ENCODE measurements at places on chromosomes 2 and 18.

DNA sequence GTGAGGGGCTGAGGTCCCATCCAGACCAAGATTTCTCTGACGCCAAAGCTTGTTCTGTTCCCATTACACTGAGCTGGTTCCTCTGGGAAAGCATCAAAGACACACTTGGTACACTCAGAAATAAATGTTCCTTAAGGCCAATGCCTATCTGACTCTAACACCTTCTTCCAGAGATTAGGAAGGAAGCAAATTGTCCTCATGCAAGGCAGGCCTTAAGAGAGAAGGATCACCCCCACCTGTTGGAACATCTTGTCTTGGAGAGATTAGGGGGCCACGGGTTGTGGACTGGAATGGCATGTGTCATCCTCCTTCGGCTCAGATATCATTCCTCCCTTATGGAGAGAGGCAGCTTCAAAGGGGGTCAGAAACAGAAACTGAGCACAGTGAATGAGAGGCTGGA is 100.2 kb downstream of the ANKRD44 start:
- no peak for DNase-seq

- no peak for DNase-seq
Observed at GRCh38 chr2:167689444-167689843, 558.0 kb downstream of the STK39 start.

GRCh38 chr2:40028792-40029488 is 249.9 kb upstream of the THUMPD2 start:
- DNase-seq: no peak

DNA sequence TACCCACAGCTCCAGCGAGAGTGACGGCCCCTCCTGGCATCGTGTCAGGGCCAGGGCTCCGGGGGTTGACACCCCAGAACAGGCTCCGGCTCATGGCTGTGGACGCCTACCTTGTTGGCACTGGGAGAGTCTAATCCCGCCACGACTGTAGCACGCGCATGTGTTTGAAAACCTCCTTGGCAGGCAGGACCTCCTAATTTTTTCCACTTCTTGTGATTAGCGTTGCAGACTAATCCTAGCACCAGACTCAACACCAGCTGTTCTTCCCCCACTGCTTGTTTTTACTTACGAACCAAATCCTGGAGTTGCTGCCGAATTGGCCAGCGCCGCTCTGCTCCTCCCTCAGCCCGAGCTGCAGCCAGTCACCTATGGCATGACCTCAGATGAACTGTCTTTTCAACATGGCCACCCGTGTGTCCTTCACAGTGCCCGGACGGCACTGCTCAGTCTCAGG is 110.7 kb downstream of the KLHL29 start:
- DNase-seq: no peak

GRCh38 chr2:134319596-134320254 is 65.9 kb downstream of the MGAT5 start:
- DNase-seq: no peak

DNA sequence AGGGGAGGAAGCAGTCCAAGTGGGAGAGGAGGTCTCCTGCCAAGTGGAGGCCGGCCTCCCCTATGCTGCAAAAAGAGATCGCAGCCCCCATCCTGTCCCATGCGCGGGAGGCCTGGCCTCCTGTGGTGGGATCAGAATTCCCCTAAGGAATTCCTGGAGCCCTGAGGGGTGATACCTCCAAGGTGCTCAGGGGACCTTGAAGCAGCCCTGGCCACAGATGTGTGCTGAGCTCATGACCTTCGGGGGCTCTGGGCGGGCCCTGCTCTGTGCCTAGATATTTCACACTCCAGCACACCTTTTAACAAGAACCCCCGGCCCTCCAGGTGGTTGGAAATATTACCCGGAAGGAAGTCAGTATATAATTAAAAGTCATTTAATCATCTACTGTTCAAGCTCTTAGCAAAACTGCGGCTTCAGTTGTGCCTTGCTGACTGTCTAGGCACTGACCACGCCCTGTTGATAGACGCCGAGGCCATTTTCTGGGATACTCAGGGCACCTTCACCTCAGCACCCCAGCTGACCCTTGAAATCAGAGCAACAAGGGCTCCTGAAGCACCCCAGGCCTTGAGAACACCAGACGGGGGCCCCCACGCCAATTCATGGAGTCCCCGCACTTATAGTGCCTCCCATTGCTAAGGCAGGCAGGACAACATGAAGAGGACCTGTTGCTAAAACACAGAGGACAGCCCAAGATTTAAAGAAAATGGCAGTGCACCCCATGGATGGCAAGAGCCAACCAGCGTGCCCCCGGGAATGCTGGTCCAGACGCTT is 119.1 kb downstream of the NDUFA10 start:
- DNase-seq: no peak

GRCh38 chr2:26723991-26724750 is 31.6 kb downstream of the KCNK3 start:
- no peak for DNase-seq

GRCh38 chr2:48736251-48736650 is 19.3 kb downstream of the LHCGR start:
- DNase-seq: no peak

DNA sequence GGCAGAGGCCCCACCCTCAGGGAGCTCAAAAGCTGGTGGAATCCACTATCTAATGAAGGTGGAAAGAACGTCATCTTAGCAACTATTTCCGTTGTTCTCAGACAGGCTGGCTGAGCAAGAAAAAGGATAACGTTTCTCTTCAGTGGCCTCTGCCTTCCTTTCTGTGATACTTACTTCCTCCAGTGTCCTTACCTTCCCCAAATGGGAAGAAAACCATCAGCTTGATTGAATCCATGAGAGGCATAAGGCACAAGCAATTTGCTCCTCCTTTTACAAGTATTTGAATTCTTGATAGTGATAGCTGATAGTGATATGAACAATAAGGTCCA is 8.1 kb upstream of the NCOA1 start:
- no peak for DNase-seq

DNA sequence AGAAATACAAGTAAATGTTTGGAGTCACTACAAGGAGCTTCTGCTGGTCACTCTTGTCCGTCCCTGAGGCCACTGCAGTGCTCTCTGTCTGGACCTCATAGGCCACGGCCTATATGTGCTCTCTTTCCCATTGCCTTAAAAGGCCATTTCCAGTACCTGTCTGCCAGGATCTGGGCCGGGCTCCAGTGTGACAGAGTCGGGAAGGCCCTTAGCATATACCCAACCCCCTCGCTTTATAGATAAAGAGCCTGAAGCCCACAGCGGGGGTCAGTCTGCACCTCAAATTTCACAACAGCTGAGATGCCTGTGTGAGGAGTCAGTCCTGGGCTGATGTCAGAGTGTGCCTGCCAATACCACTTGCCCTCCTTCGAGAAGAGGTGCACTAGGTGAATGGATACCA is 39.9 kb downstream of the ADD2 start:
- no peak for DNase-seq

- DNase-seq: no peak
Observed at GRCh38 chr2:157260533-157261198, 3.2 kb downstream of the GALNT5 start.

GRCh38 chr2:96947949-96948833 is 38.2 kb downstream of the FAM178B start:
- DNase-seq: no peak

DNA sequence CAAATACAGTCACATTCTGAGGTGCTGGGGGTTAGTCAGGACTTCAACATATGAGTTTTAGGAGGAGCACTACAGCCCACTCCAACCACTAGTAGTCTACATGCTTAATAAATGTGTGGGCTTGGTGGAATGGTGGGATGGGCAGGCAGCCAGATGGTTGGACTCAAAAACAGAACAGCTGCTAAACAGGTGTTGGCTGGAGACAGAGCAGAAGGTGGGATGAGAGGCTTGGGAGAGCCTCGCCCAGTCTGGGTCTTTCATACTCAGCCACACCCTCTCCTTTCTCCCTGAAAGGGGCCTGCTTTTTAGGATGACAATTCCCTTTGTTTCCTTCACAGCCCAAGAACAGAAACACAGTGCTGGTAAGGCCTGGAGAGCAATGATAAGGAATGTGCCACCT is 143.9 kb upstream of the KLHL29 start:
- DNase-seq: no peak

- DNase-seq: no peak
Observed at GRCh38 chr2:18536100-18536499, 24.4 kb downstream of the RDH14 start.

GRCh38 chr2:222025881-222026271 is 272.9 kb downstream of the PAX3 start:
- DNase-seq: no peak

DNA sequence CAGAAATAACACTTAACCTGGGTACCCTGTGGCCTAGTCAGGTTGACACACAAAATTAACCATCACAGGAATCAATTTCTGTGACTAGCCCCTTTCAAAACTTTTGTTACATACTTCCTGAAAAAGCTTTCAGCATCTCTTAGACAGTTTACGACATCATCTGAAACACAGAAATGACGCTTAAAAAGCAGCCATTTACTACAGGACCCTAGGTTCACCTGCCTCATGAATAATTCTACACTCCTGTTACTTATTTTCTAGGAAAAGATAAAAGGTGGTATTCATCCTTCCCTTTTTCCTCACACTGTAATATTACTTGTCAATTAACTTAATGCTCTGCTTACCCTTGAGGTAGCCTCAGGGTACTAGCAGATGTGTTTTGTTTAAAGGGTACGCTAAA is 388.4 kb downstream of the IRS1 start:
- DNase-seq: no peak

DNA sequence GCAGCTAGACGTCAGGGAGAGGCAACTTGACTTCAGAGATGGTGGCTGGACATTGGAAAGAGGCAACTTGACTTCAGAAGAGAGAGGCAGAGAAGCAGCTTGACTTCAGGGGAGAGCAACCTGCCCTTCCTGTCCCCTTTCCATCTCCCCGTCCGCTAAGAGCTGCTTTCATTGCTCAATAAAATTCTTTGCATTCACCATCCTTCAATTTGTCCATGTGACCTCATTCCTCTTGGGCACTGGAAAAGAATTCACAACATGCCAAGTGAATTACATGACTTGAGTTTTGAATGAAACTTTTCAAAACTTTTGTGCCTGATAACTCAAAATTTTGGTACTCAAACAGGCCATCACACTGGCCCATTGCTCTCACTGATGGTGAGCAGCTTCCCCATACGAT is 158.9 kb downstream of the DPP4 start:
- no peak for DNase-seq

- DNase-seq: no peak
Observed at GRCh38 chr2:36461039-36461681, 105.6 kb downstream of the CRIM1 start.

DNA sequence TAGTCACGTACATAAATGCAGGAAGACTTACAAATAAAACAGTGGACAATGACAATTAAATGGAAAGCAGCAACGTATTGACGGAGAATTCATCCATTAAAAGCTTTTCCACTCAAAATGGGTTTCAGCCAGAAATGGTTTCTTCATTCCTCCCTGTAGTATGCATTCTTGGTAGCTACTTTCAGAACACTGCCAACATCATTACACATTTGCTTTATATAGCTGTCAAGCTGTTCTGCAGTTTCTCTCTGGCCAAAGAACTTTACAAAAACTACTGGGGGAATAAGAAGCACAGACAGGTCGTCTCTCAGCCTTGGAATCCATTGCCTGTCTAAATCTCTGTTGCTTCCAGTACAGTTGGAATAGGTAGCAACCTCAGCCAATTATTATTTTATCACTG is 84.1 kb upstream of the NCKAP5 start:
- no peak for DNase-seq

DNA sequence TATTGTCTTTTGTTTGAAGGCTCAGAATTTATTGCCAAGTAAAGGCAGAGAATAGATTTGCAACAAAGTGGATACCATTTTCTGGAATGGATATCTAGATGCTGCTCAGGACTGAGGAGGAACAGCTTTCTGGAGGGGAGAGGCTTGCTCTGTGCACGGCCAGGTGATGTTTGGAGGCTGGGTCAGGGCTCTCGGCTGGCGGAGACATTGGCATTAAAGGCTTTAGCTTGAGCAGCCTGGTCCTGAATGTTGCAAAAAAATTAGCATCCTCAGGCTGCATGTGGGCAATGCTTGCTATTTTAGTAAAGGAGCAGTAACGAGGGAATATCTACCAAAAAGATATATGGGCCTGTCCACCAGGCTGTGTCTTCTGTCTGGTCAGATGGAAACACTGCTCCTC is 20.4 kb downstream of the RNF144A start:
- DNase-seq: no peak

DNA sequence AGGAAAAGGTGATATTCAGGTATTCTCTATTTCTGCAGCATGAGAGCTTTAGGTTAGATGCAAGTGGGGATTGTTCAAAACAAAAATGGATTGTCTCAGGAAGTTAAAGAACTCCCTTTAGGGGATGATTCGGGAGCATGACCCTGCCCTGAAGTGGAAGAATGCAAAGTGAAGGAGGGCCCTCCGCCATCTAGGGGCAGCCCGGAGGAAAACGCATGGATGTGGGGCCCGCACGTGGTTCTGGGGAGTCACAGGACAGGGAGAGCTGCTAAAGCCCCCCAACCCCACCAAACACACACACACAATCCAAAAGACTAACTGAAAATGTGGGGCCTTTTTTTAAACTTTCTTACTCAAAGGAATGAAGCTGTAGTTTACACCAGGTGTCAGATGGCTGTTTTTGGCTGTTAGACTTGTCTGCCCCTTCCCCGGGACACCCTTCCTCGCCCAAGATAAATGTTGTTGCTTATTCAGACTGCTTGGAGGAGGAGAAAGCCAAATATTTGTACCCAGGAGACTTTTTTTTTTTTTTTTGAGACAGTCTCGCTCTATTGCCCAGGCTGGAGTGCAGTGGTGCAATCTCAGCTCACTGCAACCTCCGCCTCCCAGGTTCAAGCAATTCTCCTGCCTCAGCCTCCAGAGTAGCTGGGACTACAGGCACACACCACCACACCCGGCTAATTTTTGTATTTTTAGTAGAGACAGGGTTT is 78.8 kb downstream of the HNRNPLL start:
- DNase-seq: no peak

DNA sequence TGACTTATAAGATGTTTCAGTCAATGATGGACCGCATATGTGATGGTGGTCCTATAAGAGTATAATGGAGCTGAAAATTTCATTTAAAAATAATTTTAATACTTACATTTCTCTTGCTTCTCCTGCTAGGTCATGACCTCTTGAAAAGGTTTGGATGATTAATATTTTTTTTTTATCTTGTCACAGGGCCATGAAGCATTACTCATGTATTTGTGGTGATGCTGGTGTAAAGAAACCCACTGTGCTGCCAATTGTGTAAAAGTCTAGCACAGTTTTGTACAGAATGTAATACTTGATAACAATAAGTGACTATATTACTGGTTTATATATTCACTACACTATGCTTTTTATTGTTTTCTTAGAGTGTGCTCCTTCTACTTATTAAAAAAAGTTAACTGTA is 124.2 kb upstream of the CELF4 start:
- no peak for DNase-seq

Measured in cortex of kidney (tissue), 1 donor.